CD4-positive, alpha-beta T cell (primary cell): ENCODE measurements at places on chromosomes 5 and 9.

DNA sequence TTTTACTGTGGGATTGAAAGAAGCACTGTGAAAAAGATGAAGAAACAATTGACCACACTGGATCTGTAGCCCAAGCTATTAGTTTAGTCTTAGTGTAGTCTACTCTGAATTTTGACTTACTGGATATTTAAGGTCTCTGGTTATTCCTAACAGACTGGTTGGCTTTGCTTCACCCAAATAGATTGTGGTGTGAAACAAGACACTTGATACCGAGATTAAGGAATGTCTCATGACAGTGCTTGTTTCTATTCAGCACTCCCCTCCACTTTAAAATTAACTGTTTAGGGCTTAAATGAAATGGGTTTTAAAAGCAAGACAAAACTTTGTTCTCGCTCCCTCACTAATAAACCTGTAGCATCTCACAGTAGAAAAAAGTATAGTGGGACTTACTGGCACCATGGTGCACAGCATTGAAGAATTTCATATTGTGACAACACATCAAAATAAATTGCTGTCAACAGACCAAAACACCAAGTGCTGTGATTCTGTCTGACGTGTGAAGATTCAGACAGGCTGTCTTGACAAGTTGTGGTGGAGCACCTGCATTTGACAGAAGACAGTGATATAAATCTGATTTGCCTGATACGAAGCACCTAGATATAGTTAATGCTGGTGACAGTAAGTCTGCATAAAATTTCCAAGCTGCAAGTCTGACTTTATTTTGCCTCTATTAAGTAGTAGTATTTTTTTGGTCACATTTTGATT, 73.1 kb downstream of the PBX3 start:
- no peak for DNase-seq

DNA sequence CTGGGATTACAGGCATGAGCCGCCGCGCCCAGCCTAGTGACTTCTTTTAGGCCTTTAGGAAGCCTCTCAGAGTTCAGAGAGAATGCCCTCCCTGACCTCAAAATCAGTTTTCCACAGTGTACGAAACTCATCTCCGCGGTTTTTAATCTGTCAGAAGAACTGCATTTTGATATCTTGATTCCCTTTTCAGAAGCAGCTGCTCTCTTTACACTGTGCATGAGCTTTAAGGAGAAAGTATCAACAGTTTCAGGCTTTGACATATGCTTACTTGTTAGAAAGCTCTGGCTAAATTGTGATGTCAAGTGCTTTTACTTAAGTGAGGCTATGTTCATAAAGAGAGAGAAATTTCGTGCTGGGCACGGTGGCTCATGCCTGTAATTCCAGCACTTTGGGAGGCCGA, 74.6 kb downstream of the USP20 start:
- DNase-seq = no peak

- no peak for DNase-seq
These were observed 25.5 kb downstream of the MINAR2 start for GRCh38 chr5:129773376-129773775.

DNA sequence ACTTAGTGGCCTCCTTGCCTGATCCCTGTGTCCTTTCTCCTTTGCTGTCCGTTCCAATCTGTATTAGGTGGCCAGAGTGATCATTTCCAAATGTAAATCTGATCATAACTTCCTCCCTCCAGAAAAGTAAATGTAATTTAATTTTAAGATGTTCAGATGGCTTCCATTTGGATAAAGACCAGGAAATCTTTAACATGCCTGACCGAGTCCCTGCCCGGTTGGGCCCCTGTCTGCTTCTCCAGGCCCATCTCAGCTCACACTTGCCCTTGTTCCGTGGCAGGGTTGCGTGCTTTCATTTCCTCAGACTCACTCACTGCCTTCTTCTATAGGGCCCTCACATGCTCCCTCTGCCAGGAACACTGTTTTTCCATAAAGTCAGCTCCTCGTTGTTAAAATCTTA, 7.6 kb downstream of the MAP3K1 start:
- DNase-seq = no peak

GRCh38 chr5:61409568-61409967, 77.5 kb downstream of the ZSWIM6 start:
- DNase-seq = peak; percentile 19

GRCh38 chr9:89234205-89235067, 55.8 kb upstream of the SHC3 start:
- no peak for DNase-seq

DNA sequence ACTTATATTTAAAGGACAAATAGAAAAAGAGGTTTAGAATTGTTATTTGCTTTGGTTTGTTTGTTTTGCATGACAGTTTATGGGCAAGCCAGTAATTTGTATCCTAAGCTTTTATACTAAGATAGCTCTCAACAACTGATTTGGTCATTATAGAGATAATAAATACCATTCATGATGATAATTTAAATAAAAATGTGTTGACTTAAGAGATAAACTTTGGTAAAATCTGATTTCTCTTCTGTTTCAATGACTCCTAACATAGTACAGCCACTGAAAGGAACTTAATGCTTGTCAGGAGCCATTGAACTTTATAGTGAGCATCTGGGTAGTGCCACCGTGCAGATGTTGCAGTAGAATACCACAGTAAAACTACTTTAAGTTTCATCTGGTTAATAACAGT, 160.7 kb upstream of the ACOT12 start:
- no peak for DNase-seq

GRCh38 chr9:83514767-83515166, 23.4 kb downstream of the FRMD3 start:
- DNase-seq = no peak

- DNase-seq = no peak
These were observed 14.6 kb upstream of the ARSI start for GRCh38 chr5:150317048-150318003.

- DNase-seq = no peak
These were observed 17.4 kb downstream of the CNTFR start for GRCh38 chr9:34572092-34572491.

DNA sequence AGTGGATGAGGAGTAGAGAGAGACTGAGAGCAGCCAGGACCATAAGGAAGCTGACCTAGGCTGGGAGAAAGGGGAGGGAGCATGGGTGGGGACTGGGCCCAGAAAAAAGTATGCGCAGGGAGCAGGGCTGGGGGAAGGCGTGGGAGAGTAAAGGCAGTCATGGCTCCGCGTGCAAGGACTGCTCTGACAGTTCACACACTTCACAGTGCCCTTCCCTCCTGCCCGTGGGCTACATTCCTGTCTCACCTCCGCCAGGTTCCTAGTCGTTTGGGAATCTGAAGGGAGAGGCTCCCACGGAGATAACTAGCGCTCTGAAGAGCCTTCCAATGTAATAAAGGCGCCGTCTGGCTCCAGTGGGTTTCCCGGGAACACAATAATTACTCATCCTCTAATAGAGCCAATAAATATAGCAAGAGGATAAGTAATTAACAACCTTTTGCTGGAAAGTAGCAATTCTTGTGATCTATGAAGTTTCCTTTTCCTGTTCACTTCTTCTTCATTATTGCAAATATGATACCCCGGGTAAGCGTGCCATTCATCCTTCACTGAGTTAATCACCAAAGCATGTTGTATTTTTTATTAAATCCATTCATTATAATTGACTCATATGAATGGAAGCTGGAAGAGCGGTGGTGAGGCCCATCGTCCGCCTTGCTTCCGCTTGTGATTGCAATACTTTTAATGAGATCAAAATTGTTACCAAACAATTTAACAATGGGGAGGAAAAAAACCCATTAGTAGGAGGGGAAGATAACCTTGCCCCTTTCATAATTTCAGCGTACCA, 39.3 kb downstream of the TTLL11 start:
- no peak for DNase-seq

- no peak for DNase-seq
These were observed 111.0 kb upstream of the RETREG1 start for GRCh38 chr5:16727755-16728325.

DNA sequence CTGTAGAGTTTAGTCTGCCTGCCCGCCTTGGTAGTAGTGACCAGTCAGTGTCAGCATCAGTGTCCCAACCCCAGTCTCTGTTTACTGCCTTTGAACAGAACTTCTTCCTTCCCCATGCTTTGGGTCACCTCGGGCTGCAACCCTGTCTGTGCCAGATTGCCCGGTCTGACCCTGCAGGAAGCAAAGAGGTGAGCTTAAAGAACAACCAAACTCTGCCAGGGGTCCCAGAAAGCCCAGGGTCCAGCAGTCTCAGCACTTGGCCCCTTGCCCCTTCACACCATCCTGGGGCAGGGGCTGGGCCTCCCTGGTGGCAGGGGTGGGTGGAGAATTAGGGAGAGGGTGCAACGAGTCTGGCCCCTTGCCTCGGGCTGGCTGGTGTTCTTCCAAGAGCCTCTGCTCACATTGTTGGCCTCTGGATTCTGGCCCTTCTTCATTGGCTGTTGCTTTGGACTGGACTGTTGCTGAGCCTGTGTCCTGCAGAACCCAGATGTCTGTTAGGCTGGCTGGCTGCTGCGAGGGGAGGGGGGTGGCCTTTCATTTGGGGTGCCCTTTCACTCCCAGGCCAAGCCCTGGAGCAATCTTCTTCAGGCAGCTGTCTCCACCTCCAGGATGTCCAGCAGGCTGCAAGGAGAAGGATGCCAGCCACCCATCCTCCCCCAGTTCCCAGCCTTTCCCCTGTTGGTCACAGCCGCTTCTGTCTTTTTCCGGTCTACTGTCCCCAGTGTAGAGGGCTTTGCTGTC, 51.2 kb downstream of the SAR1B start:
- DNase-seq = no peak

- DNase-seq = no peak
These were observed 27.6 kb downstream of the PTGS1 start for GRCh38 chr9:122398371-122398924.

DNA sequence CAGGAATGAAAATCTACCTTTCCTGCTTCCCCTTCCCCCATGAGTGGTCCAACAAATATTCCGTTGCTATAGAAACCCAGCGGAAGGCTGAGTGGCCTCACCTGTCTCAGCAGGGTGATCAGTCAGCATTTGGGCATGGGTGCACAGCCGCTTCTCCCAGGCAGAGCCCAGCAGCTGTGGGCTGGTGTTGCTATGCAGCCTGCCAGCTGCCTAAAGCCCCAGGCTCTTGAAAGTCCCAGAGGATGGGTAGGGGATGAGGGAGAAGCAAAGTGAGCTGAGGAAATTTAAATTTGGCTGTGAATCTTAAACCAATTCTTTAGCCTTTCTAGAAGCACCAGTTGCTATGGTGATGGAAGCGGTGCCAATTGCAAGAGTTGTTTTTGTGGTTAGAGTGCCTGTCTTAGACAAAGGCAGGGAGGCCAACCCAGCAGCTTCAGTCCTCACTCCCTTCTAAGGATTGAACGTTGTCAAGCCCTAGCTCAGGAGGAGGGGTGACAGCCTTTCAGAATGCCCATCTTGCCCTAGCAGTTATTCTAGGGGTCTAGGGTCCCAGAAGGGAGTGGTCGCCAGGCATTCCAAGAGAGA, 151.5 kb upstream of the PITX1 start:
- DNase-seq = no peak

DNA sequence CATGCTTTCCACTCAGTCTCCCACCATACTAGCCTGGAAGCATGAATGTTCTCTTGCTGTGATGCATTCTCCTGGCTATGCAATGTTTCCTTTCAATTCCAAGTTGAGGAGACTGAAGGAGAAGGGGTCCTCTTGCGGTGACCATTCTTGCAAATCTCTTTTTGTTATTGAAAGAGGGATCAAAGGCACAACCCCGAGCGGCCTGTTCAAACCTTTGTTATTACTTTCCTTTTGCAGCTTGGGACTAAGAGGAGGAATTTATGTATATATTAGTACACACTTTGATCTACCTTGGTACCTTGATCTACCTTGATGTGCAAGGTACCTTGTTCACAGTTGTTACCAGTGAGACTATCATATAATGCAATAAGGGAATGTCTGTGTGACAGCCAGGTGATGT, 147.3 kb downstream of the KCTD16 start:
- no peak for DNase-seq

- DNase-seq = no peak
These were observed 30.9 kb upstream of the NPR3 start for GRCh38 chr5:32680183-32680582.

GRCh38 chr5:120550358-120550757, 86.3 kb downstream of the PRR16 start:
- no peak for DNase-seq

GRCh38 chr5:118224546-118224945, 763.8 kb downstream of the DTWD2 start:
- no peak for DNase-seq

DNA sequence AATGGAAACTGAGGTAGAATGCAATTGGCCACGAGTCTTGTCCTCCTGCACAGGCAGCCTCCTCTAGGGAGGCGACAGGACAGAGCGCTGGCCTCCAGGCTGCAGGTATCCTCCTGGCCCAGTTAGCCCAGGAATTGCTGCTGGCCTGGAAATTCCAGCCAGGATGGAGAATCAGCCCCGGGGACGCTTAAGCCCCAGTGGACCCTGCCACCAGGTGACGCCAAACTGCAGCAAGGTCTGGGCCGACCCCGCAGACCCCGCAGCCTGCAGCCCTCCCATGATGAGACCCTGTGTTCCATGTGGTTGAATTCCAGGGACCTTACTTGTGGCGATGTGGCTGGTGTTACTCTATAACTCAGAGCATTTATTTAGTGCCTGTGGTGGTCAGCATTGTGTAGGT, 7.3 kb downstream of the CACFD1 start:
- DNase-seq = no peak

GRCh38 chr5:107543868-107544267, 126.9 kb downstream of the EFNA5 start:
- DNase-seq = no peak

DNA sequence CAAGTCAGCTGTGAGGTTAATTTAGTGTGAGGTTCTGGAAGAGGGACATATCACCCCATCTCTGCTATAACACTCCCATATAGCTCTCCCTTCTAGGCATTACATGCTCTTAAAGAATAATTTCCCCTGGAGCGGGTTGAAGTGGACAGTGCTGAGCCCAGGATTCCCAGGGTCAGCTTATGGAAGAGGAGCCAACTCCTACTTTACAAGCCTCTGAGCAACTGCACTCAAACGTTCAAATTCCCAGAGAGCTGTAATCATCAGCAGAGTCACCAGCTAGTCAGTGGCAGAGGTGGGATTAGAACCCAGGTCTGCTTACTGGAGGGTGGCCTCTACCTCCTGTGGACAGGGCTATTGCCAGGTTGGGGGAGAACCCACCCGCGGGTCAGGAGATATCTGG, 1.4 kb downstream of the NEURL1B start:
- DNase-seq = no peak

GRCh38 chr5:58407042-58407719, 52.7 kb downstream of the PLK2 start:
- DNase-seq = no peak
